ENCODE measurements at places on chromosomes 3 and 15.
A peak's percentile ranks its signal among the peaks of the same experiment; 100 is the strongest.

- no peak for DNase-seq
These were observed 272.2 kb upstream of the CHRNA7 start for GRCh38 chr15:31758126-31758525.

DNA sequence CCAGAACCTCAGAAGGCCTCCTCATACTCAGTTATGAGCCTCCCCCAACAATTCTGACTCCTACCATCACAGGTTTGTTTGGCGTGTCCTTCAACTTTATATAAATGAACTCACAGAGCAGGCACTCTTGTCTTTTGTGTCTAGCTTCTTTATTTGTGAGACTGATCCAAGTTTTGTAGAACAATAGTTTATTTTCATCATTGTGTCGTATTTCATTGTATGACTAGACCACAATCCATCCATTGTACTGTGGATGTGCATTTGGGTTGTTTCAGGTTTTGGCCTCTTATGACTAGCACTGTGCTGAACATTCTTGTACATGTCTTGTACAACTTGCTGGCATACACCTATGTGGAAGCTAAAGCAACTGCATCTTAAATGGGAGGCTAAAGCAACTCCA lies 292.8 kb upstream of the LYSMD4 start:
- DNase-seq, result no peak

DNA sequence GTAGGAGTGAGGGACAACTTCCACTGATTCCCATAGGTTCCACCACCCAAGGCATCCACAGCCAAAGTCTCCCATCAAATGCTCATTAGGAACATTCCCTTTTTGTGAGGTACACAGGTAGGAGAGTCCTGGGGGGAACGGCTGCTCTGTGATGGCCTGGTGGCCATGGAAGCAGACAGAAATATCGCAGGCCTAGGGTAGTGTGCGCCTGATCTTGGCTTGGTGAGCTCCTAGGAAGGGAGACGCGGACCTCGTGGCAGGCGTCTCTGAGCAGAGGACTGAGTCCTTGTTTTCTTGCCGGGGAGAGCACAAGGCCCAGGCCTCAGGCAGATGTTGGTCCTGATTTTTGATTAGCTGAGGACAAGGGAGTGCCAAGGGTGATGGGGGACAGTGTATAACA lies 99.5 kb downstream of the SNRPN start:
- no peak for DNase-seq

- no peak for DNase-seq
These were observed 54.7 kb upstream of the INSYN1 start for GRCh38 chr15:73807865-73808264.

GRCh38 chr3:41265823-41266273 lies 66.5 kb downstream of the CTNNB1 start:
- DNase-seq, result no peak

- no peak for DNase-seq
These were observed 136.8 kb upstream of the ACP3 start for GRCh38 chr3:132180337-132180791.

DNA sequence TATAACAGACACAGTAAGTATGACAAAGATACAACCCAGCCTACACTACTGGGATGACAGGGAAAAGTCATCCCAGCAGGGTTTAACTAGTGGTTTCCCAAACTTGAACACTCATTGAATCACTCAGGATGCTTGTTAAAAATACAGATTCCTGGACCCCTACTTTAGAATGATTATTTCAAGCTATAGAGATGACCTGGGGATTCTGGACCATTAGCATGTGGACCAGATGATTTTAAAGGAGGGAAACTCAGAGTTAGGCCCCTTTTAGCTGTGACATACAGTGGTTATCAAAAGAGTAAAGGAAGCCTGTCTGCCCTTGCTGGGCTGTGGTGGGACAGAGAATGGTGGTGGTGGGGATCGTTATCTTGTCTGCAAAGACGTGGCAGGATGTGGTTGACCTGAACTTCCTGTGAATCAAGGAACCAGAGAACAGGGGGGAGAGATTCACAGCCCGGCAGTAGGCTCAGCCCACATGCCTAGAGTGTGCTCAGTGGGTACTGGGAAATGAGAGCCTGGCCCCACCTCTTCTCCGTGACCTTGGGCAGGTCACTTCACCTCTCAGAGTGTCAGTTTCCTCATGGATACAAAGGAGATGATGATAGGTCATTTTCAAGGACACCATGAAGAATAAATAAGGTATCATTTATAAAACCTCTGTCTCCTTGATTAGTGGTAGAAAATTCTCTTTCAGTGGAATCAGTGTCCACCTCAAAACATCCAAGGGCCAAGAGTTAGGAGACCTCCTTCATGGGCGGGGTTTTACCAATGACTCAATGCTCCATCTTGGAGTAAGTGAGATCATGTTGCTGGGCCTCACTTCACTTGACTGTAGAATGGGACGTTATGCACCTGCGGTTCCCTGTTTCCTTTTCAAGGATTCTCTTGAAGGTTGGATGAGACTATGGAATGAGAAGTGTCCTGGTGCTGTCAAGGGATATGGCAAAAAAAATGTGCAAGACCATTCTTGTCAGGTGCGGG lies 306.5 kb downstream of the RPLP1 start:
- no peak for DNase-seq

DNA sequence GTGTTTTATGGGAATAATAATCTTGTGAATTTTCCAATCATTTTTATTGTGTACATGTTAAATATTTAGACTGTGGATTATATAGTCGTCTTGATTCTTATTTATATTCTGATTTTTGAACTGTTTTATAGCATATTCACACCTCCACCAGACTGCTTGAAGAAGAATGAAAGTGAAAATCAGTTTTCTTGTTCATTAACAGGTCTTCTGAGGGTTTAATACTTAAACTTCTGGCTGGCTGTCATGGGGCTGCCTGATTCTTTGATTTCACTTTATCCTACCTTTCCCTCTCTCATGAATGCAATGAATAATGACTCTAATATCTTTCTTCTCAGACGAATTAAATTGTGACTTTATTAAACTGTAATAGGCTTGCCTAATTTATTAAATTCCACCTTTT lies 56.2 kb downstream of the ATP2C1 start:
- no peak for DNase-seq

GRCh38 chr15:32668942-32669341 lies 27.4 kb downstream of the SCG5 start:
- DNase-seq, result peak; percentile 65

DNA sequence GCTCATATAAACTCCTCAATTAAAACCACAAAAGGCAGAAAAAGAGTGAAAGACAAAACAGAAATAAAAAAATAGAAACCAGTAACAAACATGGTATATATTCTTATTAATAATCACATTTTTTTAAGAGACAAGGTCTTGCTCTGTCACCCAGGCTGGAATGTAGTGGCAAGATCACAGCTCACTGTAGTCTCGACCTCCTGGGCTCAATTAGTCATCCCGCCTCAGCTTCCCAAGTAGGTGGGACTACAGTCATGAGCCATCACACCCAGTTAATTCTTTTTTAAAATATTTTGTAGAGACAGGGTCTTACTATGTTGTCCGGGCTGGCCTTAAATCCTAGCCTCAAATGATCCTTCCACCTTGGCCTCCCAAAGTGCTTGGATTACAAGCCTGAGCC lies 37.1 kb downstream of the FAM240A start:
- no peak for DNase-seq

DNA sequence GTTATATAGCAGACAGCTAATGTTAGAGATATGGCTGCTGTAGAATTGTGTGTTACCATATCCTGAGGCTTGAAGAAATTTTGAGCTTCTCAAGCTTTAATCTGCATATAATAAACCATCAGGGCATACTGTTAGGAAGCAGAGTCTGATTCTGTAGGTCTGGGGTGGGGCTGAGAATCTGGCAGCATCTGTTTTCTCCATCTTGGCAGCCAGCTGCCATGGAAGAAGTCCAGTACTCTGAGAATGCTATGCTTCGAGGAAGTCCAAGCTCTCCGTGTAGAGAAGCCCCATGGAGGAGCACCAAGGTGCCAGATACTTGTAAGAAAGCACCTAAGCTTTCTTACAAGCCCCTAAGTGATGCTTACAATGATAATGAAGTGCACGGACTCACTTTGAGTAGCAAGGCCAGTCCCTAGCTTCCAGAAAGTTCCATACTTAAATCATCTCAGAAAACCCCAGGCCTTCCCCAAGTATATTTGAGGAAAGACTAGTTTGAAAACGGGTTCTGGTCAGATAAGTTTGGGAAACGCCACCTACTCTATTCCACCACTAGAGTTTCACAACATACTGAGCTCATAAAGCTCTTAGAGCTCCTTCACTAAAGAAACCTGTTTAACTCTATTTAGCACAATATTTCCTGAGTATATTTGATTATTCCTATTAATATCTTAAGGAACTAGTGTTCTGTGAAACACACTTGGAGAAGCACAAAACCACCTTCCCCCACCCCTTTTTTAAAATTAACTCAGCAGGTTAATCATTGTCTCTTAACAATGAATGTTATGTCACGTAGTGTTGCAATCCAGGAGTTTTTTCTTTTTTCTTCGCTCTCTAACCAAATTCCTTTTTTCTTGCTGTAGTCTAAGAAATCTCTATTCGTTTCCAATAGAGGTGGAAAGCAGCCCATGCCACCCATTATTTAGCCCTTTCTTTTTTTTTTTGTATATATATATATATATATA lies 59.9 kb upstream of the RASGRP1 start:
- no peak for DNase-seq

- no peak for DNase-seq
These were observed 68.1 kb upstream of the TLE3 start for GRCh38 chr15:70165716-70166284.

GRCh38 chr3:48015431-48016180 lies 610 bp downstream of the MAP4 start:
- no peak for DNase-seq

GRCh38 chr3:29310865-29311264 lies 30.0 kb downstream of the RBMS3 start:
- no peak for DNase-seq

- DNase-seq, result no peak
These were observed 109.9 kb downstream of the APBA2 start for GRCh38 chr15:28995705-28996104.

- peak; percentile 82 for DNase-seq
These were observed 265.2 kb upstream of the TLE3 start for GRCh38 chr15:70362886-70363285.

DNA sequence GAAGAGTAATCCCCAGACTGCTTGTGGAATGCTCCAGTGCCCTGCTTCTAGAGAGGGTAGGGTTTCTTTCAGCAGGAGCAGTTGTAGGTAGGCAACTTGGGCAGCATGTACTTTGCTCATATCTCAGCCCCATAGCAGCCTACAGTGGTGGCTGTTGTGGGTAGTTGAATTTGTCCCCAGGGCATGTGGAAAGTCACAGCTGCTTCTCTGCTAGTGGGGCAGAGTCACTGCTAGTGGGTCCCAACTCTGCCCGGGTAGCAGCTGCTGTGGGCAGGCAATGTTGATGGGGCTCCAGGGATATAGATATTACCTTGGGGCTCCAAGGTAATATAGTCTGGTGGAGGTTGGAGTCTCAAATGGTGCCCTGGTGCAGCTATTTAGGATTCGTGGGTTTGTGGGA lies 174.5 kb downstream of the OTOL1 start:
- DNase-seq, result no peak

Measured in WERI-Rb-1 (cell line).